Colonic mucosa (tissue), 4 donors: ENCODE measurements at places on chromosomes 5 and 9. TPM values are rescaled to one million over a fixed set of nuclear protein-coding genes. Genes with fewer than 3 reads are reported as not detected.

The NUTM2F gene
- total RNA-seq = not detected

The SOX30 gene
- total RNA-seq = 0.08 TPM

The RASGEF1C gene
- 0.85 TPM for total RNA-seq

The CDX1 gene
- total RNA-seq = 498 TPM

The ZDHHC11 gene
- total RNA-seq = 7.8 TPM

GRCh38 chr9:98998441-98999151 is 54.9 kb downstream of the COL15A1 start:
- DNase-seq = peak; percentile 82

DNA sequence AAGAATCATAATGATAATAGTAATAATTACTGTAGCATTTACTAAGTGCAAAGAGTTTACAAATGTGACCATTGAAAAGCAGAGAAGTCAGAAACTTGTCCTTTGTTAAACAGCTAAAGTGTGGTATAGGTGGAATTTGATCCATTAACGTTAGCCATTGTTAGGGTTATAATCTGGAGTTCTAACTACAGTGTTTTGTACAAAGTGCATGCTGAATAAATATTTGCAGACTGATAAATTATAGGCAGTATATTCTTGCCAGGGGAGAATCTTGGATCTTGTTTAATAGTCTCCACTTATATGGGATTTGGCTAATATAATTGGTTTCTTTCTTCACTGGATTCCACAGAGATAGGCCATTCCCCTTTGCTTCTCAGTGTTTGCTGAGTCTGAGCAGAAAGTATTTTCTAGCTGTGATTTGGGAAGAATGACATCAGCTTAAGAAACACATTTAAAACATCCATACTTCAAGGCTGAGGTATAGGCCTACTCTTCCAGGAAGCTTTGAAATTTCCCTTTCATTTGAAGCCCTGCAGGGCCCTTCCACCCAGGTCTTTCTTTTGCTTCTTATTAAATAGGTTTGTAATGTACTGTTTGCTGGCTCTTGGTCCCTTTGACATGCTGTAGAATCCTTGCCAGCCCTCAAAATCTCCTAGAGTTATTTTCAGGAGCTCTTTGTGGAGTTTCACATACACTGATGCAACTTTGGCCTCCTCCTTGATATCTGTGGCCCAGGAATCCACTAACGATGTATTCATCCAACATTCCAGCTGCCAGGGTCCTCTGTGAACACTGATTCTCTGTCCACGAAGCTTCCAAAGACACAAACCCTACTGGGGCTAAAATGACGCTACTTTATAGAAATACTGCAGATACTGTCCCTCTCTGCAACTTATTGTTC is 51.4 kb downstream of the ATP10B start:
- no peak for DNase-seq

DNA sequence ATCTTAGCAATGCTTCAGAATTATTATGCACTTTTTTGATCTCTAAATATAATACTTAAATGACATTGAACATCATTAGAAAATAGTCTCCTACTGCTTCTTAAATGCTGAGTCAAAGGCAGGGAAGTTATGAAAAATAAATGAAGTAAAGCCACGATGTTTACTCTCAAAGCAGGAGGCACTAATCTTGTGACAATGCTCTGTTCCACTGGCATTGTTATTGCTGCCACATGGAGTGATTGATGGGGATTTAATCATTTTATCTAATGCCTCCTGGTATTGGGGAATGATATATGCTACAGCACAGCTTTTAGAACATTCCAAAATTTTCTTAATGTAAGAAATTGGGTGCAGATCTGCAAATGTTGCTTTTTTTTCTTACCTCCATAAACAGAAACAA is 1655.4 kb upstream of the NUDT12 start:
- no peak for DNase-seq

DNA sequence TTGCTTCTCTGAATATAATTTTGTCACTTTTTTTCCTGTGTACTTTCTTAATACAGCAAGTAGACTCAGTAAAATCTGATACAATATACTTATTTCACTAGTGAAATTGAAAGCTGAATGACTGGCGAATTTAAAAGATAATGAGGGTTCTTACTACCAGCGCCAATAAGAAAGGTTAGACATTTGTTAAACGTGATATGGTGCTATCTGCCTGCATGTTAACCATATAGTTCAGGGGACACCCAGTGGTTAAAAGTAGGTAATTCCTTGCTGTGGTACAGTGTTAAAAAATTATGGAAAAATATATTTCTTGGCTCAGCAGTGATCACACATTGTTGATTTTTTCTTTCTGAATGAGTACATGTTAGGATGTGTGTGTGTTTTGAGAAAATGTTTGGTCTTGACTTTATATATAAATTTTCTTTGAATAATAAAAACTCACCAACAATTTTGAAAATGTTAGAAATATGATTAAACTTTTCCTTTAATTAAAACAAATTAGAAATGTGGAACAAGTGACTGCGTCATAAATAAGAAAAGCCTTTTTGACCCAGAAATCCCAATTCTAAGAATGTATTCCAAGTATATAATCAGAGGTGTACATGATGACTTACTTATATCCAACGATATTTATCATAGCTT is 25.8 kb downstream of the CAST start:
- DNase-seq = no peak

DNA sequence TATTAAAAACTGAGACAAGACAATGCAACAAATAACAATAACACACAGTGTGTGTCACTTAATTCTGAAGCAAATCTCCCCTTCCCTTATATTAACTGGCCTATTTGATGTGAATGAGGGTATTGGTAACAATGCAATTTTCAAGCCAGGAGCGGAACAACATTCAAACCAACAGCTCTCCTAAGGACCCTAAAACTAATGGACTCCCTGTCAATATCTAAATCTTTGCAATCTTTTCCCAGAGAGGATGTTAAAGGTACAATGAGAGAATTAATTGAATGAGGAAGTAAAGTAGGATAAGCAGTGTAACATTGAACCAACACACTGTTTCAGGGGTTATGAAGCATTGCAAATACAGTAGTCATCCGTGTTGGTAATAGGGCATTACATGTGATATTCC is 311.7 kb downstream of the HTR1A start:
- no peak for DNase-seq

DNA sequence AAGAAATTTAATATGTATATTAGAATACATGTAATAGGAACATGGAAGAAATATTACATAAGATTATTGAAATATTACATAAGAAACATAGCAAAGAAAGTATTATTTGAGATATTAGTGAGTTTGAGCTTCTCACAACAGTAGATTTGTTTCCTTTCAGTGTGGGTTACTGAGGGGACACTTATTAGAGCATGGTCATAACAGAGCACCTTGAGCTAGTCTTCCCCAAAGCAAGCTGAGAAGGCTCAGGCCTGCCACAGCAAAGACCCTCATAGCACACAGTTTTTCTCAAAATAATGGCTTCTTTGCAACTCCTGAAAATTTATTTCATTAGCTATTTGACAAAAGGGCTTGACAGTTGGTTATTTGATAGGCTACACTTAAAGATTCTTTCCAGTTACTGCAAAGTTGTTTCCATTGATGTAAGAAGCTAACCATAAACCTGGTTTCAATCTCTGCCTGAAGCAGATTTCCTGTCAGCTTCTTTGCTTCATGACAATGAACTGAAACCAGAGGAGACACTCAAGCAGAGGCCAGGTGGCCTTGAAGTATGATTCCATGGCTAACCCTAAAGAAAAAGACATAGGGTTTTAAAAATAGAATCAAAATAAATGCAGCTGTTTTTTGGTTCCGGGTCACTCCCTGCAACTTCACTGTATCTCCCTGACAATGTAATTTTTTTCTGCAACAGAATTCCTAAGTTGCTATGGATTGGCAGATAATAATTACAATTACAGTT is 68.6 kb downstream of the ERMP1 start:
- DNase-seq = no peak

DNA sequence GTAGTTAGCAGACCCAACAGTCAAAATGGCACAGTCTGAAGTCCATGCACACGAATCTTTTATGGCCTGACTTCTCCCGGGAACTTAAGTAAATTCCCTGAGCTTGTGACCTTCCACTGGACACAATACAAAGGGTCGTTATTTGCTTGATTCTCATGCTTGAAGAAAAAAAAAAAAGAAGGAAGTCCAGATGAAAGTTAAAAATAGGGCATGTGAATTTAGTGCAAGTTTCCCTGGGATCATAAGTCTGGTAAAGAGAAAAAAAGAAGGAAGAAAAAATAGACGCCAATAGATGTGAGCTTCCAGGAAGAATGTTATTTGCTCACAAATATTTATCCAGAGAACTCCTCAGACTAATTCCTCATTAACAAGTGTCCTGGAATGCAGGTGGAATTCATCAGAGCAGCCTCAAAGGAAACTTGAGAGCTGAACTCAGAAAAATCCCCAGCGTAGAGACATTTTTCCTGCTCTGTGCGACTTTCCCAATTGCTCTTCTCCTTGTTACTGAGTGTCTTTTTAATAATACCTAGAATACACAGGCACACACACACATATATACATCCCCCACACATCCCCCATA is 616.3 kb downstream of the EBF1 start:
- no peak for DNase-seq
